ENCODE measurements at places on chromosomes 4 and X. TPM values are rescaled to one million over a fixed set of nuclear protein-coding genes. Genes with fewer than 3 reads are reported as not detected.

The RRH gene
- total RNA-seq: 0.18 TPM

DNA sequence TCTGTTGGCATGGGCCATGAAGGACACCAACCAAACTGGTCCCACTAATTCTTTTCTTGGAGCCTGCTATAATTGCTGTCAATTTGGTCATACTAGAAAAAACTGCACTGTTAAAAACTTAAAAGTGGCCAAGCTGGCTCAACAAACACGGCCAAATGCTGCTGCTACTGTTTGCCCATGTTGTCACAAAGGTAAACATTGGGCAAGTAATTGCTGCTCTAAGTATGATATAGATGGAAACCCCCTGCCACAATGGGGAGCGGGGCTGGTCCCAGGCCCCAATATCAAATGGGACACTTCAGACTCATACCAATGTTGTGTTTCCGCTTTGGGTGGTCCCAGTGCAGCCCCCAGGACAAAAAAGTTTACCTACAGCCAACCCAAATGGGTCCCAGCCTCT, 52.1 kb downstream of the SPIN3 start:
- no peaks in the 10 kb centered on the region for H3K36me3 ChIP-seq
- H3K4me3 ChIP-seq: no peak overlapping the region
- peak; percentile 12 for DNase-seq
- H3K27ac ChIP-seq: no peak overlapping the region

DNA sequence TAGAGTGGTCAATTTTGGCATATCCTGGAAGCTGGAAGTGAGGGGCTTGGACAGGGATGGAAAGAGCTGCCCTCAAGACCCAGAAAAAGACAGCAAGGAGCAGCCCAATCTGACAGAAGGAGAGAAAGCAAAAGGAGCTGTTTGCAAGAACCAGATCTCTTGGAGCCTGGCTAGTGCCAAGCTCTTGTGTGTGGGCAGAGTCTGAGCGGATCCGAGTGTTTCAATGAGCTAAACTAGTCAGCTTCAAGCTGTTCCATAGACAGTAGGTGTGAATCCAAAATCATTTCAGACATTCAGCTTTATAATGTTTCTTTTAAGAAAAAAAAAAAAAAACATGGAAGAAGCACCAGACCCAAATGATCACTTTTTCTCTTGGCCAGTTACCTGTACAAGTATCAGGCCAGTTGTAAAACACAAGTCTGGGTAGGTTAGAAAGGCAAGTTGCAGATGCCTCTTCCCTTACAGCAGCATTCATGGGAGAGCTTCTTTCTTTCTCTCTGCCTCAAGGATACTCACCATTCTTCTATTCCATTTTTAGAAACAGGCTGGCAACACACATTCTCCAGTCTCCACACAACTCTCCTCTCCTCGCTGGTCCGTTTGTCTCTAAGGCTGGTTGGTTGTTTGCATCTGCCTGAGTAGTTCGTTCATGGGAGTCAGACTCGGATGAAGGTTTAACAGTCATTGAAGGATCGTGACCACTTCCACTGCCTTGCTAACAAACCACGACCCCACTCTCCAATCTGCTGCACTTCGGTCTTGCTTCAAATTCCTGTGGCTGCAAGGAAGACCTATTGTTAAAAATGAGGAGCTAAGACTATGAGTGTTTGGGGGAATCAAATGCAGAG, 105.2 kb upstream of the GATB start:
- H3K36me3 ChIP-seq: no peaks in the 10 kb centered on the region
- H3K27me3 ChIP-seq: no peaks in the 10 kb centered on the region
- DNase-seq: no peak
- no peak overlapping the region for H3K27ac ChIP-seq
- H3K4me3 ChIP-seq: no peak overlapping the region

DNA sequence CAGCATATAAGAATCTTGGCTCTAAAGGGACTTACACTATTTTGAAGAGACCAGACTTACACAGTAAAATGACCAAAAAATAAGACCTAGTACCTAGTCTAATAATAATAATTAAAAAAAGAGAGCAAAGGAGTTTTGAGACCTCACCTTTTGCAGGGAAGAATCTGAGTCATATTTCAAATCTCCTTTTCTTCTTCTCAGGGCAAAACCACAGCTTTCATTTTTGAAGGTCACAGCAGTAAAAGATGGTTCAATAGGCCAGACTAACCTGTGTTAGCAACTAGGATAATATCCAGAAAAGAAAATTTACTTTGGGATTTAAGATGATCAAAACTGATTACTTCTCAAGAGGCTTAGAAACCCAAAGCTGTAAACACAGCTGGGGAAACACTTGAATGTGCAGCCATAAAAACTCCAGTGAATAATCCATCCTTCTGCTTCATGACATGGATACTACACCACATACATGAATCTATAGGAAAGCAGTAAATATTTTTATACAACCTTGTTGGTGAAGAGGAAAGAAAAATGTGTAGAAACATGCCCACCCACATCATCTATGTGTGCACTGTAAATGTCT, 25.9 kb upstream of the LNX1 start:
- no peaks in the 10 kb centered on the region for H3K36me3 ChIP-seq
- DNase-seq: no peak
- no peak overlapping the region for H3K4me3 ChIP-seq
- H3K27ac ChIP-seq: no peak overlapping the region

GRCh38 chr4:5973486-5974220, 44.6 kb downstream of the C4orf50 start:
- no peaks in the 10 kb centered on the region for H3K4me1 ChIP-seq
- DNase-seq: no peak
- H3K36me3 ChIP-seq: no peaks in the 10 kb centered on the region
- no peak overlapping the region for H3K27ac ChIP-seq
- H3K4me3 ChIP-seq: no peak overlapping the region
- H3K27me3 ChIP-seq: peaks cover 15% of the 10 kb centered on the region

The OCRL gene
- 19.4 TPM for total RNA-seq

DNA sequence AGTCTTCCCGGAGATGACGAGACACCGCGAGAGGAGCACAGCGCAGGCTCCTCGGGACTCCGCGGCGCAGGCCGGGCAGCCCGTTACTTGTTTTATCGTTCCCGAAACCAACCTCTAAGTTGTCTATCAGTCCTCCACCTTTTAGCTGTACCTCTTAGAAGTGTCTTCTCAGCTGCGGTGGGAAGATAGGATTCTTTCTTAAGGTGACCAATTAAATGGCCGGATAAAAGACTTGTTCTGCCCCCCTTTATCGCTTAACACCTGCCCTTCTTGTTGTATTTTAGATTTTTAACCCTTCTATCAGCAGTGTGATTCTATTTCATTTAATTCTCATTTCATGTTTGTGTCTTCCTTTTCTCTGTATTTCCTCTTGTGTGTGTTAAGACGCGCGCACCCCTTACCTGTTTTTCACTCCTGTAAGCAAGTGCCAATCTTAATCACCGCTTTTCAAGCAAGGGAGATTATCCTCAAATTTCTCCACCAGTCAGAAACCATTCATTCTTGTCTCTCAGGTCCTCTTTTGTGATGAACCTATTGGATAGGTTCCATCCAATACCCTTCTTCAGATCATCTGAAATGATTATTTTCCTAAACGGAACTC, at the start of gene SLC9B2:
TSS of gene SLC9B2 (minus strand) at position 15 of the 601 bp plus-strand sequence. CDS start 9,211 bp downstream, outside the sequence.
- H3K36me3 ChIP-seq: no peaks in the 10 kb centered on the region
- H3K27ac ChIP-seq: peak within 1 kb of the TSS; percentile 73
- H3K4me1 ChIP-seq: peaks cover 30% of the 10 kb centered on the region
- H3K4me3 ChIP-seq: peak within 1 kb of the TSS; percentile 88
- peak; percentile 50 for DNase-seq

The PLP1 gene
- not detected for total RNA-seq

The DIPK2B gene
- total RNA-seq: 0.40 TPM

The ALG13 gene
- total RNA-seq: 101 TPM

DNA sequence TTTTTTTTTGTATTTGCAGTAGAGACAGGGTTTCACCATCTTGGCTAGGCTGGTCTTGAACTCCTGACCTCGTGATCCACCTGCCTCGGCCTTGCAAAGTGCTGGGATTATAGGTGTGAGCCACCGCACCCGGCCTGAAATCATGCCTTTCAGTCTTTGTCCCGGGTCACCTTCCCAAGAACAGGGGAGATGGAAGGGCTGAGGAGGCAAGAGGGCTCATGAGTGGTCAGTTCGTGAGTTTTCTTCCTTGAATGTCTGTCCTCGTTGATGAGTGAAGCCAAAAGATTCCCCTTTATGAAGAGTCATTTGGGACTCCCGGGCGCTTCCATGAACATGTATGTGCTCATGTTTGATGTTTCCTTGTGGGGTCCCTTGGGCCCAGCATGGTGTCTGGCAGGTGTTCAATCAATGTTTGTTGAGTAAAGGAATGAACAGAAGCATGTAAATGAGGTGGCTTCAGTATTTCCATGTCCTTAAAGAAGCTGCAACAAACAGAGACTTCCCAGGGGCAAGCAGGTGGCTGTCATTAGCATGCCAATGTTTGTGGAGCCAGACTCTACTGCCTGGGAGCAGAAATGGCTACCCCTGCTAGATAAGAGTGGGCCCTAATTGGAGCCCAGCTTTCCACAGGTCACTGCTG, 3.4 kb upstream of the SEPTIN6 start:
- no peaks in the 10 kb centered on the region for H3K36me3 ChIP-seq
- no peak overlapping the region for H3K27ac ChIP-seq
- H3K27me3 ChIP-seq: no peaks in the 10 kb centered on the region
- no peak for DNase-seq
